ENCODE measurements at places on chromosomes 7 and 10.

DNA sequence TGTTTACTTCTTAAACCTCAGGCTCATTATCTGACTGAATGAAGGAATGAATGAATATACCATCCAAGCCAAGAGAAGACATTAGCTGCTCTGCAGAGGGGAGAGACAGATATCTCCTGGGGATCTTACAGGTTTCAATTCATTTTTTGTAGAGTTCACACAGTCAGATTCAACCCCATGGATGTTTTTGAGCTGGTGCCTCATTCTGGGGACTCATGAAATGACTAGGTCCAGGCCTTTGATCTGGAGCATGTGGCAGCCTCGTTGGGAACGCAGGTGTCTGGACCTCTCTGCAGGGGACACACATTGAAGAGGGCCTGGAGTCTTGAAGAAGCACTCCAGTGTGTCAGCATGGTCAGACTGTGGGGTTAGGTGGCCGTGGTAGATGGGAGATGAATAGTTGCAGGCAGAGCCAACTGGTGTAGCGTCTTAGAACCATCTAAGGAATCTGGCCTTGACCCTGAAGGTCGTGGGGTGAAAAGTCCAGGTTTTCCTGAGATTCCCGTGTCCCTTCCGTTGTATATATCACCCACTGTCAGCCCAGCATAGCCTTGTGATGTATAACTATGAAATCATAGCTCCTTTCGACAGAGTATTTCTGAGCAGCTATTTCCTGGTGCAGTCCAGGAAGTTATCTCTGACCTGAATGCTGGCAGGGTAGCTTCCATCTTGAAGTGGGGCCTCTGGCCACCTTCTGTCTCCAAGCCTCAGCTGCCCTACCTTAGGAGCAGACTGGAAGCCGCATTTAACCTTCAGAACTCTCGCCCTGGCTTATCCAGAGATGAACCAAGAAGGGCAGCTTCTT, 22.3 kb downstream of the BTBD16 start:
- DNase-seq, result no peak

- peak; percentile 43 for DNase-seq
These were observed 6.9 kb downstream of the BAZ1B start for GRCh38 chr7:73515178-73515577.

DNA sequence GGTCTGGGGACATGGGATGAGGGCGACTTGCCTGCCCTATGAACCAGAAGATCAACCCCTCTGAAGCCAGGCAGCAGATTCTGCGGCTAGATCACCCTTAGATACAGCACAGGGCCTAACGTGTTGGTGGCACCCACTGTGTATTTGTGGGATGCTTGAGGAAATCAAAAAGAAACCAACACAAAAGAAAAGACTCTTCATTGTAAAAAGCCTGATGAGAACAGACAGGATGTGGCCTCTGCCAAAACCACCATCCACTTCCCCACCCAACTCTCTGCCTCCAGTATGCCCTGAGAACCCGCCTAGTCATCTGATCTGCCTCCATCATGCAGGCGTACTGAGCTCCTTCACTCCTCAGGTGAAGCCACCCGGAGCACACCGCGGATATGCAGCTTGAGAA, 97.2 kb upstream of the INSYN2A start:
- DNase-seq, result no peak

- DNase-seq, result no peak
These were observed 10.2 kb downstream of the MYL10 start for GRCh38 chr7:101618916-101619315.

- no peak for DNase-seq
These were observed 34.4 kb downstream of the BCAP29 start for GRCh38 chr7:107614425-107614824.

- no peak for DNase-seq
These were observed 187.6 kb downstream of the PFKFB3 start for GRCh38 chr10:6390213-6390845.

DNA sequence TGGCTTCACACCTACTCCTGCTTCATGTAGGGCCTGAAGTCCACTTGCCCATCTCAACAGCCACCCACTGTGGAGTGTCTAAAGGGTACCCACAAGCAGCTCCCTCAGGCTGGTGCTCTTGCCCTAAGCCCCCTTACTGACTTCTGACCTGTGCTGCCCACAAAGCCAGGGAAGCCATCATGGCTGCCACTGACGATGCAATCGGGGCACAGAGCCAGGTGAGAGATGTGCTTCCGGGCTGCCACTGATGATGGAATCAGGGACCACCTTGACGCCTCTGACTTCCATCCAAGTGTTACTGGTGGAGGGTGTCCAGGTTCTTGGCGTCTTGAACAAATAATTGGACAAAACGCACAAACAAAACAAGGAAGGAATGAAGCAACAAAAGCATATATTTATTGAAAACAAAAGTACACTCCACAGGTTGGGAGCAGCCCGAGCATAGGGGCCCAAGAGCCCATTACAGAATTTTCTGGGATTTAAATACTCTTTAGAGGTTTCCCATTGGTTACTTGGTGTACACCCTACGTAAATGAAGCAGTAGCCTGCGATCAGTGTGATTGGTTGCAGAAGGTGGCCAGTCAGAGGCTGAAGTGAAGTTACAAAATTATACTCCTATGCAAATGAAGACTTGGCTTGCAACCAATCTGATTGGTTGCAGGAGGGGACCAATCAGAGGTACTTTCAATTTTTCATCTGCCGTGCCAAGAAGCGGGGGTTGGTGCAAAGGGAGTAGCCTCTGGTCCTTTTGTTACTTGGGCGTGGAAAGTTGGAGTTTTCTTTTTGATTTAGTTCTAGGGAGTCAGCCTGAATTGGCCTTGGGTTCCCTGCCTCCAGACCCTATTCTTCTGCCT, 4.5 kb downstream of the CPA2 start:
- DNase-seq, result no peak

- no peak for DNase-seq
These were observed 33.8 kb downstream of the KCNH2 start for GRCh38 chr7:150944066-150945042.

DNA sequence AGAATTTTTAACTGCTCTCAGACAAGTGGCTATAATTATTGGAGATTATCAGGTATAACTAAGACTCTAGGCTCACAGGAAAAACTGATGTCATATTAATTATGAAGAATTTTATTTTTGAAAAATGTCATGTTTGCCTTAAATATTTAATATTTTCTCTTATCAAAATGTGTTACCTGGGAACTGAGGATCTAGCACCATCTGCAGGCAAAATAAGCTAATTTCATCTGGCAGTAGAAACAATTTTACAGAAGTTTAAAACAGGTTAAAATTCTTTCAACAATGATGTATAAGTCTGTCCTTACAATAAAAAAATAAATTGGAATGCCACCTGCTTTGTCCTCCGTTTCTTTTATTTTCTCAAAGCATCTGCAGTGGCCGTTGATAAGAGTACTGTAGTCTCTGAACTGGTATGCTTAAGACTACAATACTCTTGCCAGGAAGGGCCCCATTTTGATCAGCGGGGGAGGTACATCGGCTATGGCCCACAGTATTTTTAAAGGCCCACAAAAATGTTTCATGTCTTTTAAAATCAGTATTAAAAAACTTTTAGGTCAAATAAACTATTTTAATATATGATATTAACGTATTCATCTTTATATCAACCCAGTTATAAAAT, 81.3 kb downstream of the VWDE start:
- peak; percentile 11 for DNase-seq

- DNase-seq, result no peak
These were observed 3.6 kb downstream of the LRRC17 start for GRCh38 chr7:102916426-102916825.

DNA sequence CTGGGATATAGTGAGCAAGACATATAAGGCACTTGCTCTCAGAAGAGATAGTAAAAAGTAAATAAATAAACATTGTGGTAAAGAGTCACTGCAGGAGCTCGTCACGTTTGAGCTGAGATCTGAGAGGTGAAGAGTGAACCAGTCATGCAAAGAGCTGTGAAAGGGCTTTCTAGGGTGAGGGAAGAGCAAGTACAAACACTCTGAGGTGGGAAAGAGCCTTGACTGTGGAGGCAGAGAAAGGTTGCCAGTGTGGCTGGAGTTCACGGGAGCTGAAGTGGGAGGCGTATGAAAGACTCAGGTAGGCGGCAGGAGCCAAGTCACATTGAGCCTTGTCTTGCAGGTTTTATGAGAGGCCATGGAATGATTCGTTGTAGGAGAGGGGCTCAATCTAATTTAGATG, 141.0 kb downstream of the C1GALT1 start:
- DNase-seq, result no peak

DNA sequence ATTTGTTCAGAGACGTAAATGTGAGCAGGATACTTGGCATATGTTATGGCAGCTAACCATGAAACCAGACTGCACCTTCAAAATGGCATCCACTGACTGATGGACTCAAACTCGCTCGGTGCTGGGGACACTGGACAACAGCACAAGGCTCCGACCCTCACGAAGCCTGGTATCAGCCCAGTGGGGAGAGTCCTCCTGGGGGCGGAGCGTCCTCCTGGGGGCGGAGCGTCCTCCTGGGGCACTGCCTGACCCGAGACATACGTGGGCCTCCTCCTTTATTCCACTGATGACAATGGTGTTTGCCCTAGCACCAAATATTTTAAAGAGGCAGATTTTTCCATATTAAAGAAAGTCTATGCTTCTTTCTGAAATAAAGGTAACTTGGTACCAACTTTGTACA, 39.5 kb downstream of the ESYT2 start:
- DNase-seq, result no peak

DNA sequence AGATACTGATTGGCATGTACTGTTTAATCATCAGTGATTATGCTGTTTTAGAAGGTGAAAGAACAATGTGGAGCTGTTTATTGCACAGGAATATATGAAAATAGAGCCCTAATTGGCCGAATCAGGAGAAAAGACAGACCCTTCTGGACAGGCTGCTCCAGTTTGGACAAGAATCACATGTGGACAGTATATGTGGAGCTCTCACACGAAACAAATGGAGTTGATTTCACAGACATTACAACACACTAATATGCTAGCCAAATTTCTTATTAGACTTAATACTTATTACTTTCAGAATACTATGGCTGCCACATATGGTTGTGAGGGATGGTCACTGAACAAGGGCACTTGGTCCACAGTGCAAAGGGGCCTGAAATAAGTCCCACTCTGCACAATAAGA, 15.5 kb downstream of the TWIST1 start:
- no peak for DNase-seq

- no peak for DNase-seq
These were observed 30.7 kb upstream of the APBB1IP start for GRCh38 chr10:26407406-26407969.

DNA sequence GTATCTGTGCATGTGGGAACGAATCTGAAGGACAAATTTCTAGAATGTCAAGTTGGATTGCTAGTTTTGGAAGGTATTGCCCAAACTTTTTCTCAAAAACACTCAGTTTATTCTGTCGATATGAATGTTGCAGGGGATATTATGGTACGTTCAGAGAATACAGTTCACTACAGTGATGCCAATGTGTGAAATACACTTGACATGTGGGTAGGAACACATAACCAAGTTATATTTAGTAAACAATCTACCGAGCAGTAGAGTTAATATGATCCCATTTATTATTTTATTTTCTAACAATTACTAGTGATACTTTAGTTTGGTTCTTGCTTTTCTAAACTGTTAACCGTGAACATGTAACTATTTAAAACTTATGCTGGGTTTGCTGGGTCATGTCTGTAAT, 37.4 kb downstream of the KIAA1217 start:
- DNase-seq, result no peak

DNA sequence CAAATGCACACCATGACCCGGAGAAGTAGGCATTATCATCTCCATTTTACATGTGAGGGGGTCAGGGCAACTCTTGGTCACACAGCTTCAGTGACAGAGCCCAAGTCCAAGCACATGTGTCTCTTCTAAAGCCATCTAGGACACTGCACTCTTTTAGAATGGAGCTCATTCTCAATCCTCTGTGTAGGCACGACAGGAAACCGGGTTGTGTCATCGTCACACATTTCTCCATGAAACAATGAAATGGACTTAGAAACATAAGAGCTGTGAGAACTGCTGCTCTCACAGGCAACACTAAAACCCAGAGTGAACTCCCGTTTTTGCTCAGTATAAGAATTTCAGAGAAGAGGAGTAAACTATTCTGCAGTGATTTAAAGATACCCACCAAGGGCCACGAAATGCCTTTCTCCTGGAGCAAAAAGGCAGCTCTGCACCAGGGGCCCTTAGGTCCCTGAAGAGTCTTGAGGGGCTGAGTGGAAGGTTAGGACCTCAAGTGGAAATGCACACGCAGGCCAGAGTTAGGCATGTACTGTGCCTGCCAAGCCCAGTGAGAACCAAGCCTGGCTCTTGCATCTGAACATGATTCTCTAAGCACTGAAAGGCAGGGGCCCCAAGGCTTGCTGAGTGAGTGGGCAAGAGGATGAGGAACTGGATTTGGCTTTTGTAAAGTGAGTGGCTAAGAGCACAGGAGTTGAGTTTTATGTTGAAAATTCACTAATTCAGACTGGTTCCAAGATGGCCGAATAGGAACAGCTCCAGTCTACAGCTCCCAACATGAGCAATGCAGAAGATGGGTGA, 13.3 kb downstream of the ALOX5 start:
- DNase-seq, result no peak

GRCh38 chr7:21352540-21353387, 75.1 kb upstream of the SP4 start:
- DNase-seq, result peak; percentile 73

GRCh38 chr10:29535012-29535777, 99.6 kb downstream of the SVIL start:
- no peak for DNase-seq
